T-helper 9 cell (primary cell): ENCODE measurements at places on chromosomes 1 and 21.

- DNase-seq = no peak
Observed at GRCh38 chr1:212640223-212640878, 31.8 kb downstream of the ATF3 start.

DNA sequence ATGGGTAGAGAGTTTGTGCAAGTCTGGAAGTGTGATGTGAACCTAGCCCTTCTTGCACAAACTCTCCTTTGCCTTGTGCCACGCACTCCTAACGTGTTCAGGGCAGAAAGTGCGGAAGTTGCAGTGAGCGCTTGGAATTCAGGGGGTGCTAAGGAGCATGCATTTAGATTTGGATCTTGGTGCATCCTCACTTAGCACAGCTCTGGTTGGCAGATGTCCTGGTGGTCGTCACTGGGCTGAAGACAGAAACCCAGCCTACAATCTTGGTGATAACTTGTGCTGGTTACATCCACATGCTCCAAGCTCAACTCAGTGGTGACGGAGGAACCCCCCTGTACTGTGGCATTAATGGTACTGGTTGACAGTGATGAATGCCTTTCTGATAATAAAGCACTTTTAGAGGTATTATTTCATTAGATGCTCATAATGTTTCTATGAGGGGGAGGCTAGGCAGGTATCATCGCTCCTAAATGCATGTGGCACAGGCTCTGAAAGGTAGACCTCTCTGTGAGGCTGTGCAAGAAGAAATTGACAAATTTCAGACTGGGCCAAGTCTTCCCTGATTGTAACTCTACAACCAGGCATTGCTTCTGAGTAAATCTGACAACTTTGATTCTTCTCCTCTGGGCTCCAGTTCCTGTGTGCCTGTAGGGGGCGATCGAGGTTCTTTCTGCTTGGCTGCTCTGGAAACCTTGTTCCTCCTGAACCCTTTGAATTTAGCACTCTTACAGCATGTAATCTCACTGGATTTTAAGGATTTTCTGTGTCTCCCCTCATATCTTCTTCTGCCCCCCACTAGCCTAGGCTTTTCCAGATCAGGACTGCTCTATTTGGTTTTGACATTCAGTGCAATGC lies 40.6 kb downstream of the MAPKAPK2 start:
- peak; percentile 60 for DNase-seq

- no peak for DNase-seq
Observed at GRCh38 chr1:231603598-231604275, 22.9 kb upstream of the DISC1 start.

DNA sequence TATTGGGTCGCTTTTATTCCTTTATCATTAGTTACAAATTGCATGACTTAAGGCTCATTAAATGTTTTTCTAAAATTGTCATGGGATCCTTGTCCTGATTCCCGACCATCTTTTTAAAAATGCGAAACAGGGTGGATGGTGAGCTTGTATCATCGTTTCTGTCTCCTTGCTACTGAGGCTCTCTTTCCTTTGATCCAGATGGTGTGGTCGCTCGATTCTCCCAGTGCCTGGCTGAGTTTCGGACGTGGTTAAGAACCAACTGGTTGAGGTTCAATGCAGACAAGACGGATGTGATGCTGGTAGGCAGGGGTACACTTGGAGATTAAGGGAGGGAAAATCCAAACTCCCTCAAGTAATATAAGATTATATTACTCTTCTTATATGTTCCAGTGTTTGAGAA lies 1.2 kb downstream of the MIER1 start:
- DNase-seq = no peak

- no peak for DNase-seq
Observed at GRCh38 chr1:225454733-225455132, 26.9 kb upstream of the LBR start.
